GOT3 (cell line): ENCODE measurements at places on chromosomes 4 and X.

DNA sequence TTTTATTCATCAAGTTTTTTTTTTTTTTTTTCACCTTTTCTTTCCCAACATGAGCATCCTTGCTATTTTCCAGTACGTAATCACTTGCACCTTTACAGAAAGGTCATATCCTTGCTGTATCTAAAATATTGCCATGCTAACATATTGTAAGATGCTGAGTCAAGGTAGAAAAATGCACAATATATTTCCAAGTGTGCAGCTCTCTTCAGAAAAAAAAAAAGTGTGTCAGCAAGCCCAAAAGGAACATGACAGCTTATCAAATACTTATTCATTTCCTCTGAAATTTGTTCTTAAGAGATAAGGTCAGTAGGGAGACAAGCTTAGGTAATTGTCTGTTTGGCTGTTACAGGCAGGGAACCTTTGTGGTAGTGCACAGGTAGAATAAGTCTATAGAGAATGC lies 27.0 kb downstream of the SH2D1A start:
- no peak for DNase-seq

DNA sequence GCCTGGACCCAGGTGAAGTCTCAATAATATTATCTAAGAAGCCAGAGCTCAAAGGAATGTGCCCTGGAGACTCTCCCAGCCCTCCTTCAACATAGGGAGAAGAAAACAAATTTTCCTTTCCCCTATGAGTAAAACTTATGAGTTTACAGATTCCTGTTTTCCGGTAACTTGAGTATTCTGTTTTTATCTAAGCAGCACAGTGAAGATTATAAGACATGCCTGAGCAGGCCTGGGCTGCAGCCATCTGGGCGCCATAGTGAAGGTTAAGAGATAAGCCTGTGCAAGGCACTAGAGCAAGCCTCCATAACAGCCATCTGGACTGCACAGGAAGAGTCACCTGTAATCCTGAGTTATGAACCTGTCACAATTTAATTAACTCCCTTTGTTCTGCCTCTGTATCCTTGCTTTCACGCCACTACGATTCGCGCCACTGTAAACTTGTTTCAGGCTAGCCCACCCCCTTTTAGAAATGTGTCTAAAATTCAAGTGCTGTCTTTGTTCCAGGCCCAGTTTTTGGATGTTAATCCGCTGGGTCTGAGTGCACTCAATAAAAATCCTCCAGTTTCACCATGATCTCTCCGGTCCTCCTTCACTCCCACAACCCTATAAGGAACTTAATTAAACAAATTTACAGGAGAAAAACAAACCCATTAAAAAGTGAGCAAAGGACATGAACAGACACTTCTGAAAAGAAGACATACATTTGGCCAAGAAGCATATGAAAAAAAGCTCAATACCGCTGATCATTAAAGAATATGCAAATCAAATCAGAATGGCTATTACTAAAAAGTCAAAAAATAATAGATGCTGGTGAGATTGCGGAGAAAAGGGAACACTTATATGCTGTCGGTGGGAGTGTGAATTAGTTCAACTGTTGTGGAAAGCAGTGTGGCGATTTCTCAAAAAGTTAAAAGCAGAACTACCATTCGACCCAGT lies 189.5 kb downstream of the APBB2 start:
- DNase-seq: no peak

DNA sequence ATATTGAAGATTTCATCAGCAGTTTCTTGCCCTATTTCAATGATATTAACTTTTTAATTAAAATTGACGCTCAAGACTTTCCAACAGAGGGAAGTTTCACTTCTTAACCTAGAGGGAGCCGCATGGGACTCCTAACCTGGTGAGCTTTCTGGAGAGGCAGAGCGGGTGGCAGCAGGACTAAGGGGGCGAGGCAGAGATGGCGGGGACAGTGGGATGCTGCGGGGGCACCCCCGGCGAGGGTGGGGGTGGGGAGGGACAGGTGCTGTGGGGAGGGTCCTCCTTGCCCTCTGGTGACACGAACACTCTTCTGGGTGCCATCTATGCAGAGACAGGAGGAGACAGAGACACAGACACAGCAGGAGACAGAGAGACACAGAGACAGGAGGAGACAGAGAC lies 104.4 kb downstream of the ADRA2C start:
- no peak for DNase-seq

DNA sequence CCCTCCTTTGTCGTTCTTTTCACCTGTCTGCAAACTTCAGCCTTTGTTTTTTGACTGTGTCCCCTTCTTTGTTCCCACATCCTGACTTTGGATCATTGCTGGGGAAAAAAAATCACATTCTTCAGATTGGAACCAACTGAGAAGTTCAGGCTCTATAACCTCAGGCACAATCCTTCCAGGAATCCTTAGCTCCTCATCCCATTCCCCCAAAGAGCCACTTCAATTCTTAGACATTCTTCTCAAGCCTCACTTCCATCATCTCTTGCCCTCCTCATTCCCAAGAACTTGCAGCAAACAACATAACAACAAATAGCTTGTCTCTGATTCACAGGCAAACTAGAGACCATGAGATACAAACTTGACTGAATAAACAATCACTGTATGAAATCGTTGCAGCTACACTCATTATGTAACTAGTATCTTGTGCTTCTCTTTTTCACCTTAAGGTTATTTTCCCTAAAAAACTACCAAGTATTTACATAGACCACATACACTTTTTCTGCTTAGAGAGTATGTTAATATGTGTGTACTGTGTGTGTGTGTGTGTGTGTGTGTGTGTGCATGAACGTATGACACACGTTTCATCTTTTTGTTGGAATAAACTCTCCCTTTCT lies 26.4 kb upstream of the PGM2 start:
- DNase-seq: no peak

DNA sequence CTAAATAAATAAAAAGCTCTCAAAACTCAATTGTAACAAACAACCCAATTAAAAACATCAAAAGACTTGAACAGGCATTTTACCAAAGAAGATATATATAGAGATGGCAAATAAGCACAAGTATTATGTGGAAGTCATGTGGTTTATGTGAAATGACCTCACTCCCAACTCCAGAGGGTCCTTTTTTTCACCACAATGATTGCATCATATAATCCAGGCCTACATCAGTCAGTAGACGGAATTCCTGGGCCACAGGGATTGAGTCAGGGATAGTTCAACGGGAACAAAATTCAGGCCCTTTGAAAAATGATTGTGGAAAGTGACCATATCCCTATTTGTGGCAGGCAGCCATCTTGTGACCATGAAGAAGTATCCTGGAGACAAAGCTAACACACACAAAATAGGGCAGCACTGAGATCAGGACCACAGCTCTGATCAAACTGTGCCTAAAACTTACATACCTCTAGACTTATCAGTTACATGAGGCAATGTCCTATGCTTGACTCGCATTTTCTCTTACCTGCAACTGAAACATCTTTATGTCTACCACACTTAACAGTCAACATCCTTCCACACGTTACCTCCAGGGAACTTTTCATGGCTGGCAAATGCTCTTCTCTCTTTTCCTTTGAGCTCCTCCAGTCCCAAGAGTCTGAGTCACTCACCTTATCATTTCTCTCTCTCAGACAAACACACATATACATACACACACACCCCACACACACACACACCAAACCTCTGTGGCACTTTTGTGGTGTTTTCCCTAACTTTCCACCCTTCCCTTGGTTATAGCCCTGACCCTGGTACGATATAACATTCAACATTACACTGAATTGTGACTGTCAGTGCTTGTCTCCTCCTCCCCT lies 113.5 kb downstream of the PHF8 start:
- no peak for DNase-seq

DNA sequence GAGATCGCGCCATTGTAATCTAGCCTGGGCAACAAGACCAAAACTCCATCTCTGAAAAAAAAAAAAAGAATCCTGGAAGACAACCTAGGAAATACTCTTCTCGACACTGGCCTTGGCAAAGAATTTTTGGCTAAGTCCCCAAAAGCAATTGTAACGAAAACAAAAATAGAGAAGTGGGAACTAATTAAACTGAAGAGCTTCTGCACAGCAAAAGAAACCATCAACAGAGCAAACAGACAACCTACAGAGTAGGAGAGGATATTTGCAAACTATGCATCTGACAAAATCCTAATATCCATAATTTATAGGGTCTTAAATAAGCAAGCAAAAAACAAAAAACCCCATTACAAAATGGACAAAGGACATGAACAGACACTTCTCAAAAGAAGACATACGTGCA lies 76.5 kb upstream of the DUSP21 start:
- DNase-seq: no peak

DNA sequence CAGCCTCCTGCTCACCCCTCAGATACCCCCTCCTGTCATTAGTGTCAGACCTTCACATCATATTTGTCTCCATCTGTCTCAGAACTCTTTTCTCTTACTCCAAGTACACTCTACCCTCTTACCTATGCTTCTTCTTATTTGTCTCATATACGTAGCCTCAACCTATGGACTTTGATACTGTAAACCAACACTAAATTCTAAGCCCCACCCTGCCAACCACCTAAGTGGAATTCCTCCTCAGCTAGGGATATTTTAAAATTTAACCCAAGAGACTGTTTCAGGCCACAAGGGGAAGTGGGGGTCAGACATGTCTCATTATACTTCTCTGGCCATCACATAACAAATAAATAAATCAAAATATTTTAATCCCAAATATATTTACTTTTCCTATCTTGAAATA lies 778.1 kb upstream of the GRID2 start:
- no peak for DNase-seq
